ENCODE measurements at places on chromosomes 3 and 15.
A peak's percentile ranks its signal among the peaks of the same experiment; 100 is the strongest.

GRCh38 chr3:5769825-5770224 lies 582.3 kb downstream of the EDEM1 start:
- DNase-seq = no peak

- DNase-seq = no peak
Observed at GRCh38 chr3:24428481-24428880, 66.2 kb downstream of the THRB start.

- no peak for DNase-seq
Observed at GRCh38 chr3:131605916-131606315, 103.1 kb upstream of the MRPL3 start.

GRCh38 chr15:77037388-77038209 lies 33.3 kb downstream of the TSPAN3 start:
- DNase-seq = no peak

GRCh38 chr15:77059786-77060361 lies 11.0 kb downstream of the TSPAN3 start:
- DNase-seq = no peak

DNA sequence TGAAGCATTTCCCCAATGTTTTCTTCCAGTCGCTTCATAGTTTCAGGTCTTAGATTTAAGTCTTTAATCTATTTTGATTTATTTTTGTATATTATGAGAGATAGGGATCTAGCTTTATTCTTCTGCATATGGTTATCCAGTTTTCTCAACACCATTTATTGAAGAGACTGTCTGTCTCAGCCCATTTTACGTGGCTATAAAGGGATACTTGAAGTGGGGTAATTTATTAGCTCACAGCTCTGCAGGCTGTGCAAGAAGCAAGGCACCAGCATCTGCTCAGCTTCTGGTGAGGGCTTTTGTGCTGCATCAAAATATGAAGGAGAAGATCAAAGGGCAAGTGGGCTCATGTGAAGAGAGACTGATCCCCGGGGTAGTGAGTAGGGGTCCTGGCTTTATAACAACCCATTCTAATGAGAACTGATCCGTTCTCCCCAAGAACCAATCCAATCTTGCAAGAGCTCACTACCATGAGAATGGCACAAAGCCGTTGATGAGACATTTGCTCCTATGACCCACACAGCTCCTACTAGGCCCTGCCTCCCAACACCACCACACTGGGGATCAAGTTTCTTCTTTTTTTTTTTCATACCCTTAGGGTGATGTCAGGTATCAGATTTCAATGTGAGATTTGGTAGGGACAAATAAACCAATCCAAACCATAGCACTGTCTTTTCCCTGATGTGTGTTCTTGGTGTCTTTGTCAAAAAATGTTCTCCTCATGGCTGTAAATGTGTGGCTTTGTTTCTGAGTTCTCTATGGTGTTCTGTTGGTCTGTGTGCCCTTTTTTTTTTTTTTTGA lies 63.2 kb downstream of the IQGAP1 start:
- no peak for DNase-seq

DNA sequence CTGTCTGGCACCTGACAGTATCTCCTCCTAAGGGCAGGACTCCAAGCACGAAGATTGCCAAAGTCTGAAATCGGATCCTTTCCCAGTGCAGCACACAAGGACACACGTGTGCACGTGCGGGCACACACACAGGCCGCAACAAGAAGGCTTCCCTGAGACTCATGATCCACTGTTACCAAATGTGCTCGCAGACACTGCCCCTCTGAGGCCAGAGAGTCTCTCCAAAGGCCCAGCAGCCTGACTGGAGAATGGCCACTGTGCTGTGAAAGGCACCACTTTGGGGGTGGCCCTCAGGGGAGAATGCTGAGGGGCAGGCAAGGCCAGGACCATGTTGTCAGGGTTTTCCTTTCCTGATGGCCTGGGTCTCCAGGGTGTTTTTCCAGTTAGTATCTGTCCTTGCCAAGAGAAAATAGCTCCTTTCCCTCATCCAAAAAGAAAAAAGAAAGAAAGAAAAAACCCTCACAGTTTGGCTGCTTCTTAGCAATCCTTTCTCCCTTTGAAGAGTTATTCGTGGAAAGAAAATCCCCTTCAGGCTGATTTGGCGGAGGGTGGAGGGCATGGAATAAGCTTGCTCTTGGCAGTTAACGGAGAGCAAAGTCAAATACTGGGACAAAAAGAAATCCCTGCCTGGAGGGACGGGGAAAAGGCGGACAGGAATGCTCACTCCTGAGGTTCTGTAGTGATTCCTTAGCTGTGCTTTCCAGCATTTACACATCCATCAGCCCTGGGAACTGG lies 112.2 kb upstream of the ETV5 start:
- no peak for DNase-seq

- DNase-seq = no peak
Observed at GRCh38 chr3:43343185-43343584, 56.8 kb downstream of the SNRK start.

DNA sequence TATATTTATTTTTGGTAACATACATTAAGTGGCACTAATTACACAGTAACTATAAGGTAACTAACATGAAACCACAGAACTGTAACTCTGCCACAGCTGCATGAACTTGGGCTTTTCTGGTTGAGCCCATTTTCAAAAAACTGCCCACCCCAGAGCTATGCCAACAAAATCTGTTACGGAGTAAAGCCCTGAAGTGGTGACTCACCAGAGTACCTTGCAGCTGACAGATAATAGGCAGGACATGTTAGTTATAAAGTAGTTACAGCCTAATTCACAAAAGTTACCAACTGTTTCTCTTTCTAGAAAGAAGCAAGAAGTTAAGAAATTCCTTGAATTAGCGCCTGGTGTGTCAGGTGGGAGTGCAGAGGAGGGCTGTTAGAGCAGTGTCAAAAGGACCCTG lies 1.5 kb upstream of the GPX1 start:
- DNase-seq = no peak

GRCh38 chr15:75202251-75203016 lies 752 bp downstream of the C15orf39 start:
- DNase-seq = peak; percentile 73

GRCh38 chr3:88996691-88997090 lies 110.7 kb upstream of the EPHA3 start:
- DNase-seq = no peak

DNA sequence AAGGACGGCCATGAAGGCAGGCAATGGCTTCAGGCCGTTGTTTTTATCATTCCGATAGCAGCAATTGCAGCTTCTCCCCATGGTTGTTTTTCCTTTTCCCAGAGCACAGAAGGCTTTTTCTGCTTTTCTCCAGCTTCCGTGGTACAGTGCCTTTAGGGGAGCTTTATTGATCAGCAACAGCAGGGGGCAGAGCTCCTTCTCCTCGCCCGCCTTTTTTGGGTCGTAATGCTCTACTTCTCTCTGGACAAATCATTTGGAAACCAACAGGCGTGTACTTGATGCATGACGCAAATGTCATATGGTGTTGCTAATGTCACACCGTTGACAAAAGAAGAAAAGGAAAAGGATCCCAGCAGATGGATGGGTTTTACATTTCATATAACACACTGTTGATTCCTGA lies 79.7 kb upstream of the SNRK start:
- no peak for DNase-seq
